ENCODE measurements at places on chromosomes 1 and 21.

DNA sequence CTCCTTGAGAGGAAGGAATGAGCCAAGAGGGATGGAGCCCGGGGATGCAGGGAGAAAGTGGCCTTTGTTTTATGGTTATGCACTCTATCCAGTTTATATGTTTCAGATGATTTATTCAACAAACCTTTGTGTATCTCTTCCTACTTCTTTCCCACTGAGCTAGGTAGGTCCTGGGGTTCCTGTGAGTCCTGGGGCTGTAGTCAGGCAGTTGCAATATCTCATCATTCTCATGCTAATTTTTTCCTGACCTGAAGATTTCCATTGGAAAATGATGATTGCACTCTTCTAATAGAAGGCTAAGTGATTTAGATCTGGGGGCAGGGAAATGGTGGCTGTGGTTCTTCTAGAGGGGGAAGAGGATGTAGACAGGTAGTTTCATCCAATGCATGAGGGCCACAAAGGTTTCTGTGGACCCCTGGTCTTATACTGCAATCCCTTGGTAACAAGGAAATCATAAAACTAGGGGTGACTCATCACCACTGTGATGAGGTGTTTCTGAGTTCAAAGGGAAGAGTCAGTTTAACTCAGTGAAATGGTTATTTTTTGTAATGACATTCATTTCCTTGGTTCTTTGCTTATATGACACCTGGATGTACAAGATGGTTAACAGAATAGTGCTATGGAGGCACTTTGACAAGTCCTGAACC lies 20.2 kb downstream of the B3GALT5 start:
- no peak for DNase-seq

GRCh38 chr1:22452481-22452957 lies 868 bp downstream of the ZBTB40 start:
- no peak for DNase-seq

DNA sequence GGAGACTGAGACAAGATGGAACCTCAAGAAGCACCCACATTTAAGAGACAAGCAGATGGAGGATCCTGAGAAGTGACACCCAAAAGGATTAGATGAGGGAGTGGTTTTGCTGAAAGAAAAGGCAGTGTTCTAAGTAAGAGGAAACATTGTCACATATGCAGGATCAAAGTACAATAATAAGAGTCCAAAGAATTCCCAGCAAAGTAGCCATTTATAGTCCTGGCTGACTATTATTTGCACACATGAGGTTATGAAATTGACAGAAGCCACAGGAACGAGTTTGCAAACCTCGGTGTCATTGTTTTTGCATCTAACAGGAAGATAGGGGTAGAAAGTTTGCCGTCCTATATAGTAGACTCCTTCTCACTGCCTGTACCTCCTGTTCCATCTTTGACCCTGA lies 41.3 kb downstream of the CHRM3 start:
- DNase-seq, result no peak

DNA sequence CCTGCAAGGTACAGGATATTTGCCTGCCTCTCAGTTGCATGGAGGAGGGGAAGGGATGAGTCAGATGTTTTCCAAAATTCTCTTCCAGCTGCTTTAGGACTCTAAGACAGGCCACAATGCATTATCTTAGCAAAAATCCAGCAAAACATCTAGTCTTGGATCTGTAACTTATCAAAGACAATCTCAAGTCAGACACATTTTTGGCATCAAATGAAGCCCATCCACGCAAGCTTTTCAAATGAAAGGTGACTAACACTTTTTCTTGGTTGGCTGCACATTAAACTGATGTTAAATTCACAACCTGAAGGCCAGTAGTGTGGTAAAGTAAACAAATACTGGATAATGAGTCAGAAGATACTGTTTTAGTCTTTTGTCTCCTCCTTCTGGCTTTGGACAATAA lies 21.3 kb downstream of the FAM78B start:
- DNase-seq, result no peak

GRCh38 chr1:119093721-119094120 lies 46.7 kb downstream of the WARS2 start:
- no peak for DNase-seq

DNA sequence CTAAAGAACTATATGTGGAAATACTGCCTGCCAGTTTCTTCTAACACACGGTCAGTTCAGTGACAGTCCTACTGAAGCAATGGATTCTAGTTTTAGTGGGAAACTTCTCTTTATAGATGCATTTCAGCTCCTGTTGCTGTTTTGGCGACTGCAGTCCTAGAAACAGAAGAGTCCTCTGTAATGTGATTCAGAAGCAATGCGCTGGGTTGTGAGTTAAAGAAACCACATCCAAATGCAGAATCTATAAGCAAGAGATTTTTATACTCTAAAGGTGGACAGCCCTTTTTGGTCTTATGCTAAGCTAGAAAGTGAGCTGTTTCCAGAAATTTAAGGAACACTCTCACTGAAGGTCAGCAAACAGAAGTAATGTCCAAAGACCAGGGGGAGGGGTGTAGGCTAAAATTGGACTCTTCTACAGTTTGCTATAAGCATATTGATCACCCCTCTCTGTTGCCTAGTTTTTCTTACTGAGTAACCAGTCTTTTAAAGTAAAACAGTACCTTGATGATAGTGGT lies 30.8 kb downstream of the DUSP10 start:
- no peak for DNase-seq

DNA sequence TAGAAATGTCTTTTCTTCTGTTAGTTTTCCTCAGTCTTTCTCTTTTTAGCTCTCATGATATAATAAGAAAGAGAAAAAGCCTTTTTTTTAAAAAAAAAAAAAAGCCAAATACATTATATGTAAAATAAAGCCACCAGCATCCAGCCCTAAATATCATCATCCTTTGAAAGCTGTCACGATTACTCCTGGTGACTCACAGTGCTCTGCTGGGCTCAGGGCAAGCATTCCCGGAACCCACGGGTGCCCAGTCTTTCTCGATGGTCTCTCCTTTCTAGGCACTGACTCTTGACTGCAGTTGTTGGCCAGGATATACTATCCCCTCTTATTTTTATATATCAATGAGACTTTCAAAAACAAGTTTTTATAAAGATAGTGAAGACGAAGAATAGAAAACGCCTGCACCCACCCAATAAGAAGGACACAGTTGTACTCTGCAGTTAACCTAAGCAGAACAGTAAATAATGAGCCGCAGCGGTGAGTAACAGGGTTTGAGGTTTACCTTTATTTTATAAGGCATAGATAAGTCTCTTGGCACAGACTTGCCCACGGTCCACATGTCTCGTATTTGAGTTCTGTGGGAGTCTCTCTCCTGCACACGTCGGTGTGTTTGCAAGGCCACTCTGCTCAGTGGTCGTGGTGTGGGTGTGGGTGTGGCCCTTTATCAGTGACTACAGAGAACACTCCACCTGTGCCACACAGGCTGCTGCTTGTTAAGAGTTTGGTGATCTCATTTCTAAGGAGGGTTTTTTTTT lies 15.7 kb upstream of the MX2 start:
- DNase-seq, result no peak

DNA sequence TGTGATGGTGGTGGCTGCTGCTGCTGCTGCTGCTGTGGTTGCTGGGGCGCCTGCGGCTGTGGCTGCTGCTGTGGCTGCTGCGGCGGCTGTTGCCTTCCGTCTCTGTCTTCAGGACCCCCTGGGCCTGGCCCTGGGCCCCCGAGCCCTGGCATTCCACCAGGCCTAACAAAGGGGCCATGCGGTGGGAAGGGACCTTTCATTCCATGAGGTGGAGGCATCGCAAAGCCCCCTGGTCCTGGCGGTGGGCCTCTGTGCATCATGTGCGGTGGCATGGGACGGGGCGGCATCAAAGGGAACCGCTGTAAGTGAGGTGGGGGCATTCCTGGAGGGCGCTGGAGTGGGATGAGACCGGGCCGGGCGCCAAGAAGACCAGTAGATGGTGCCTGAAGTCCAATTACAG lies 12.4 kb downstream of the SOD1 start:
- no peak for DNase-seq

GRCh38 chr1:15956150-15956549 lies 19.8 kb downstream of the ZBTB17 start:
- DNase-seq, result no peak

DNA sequence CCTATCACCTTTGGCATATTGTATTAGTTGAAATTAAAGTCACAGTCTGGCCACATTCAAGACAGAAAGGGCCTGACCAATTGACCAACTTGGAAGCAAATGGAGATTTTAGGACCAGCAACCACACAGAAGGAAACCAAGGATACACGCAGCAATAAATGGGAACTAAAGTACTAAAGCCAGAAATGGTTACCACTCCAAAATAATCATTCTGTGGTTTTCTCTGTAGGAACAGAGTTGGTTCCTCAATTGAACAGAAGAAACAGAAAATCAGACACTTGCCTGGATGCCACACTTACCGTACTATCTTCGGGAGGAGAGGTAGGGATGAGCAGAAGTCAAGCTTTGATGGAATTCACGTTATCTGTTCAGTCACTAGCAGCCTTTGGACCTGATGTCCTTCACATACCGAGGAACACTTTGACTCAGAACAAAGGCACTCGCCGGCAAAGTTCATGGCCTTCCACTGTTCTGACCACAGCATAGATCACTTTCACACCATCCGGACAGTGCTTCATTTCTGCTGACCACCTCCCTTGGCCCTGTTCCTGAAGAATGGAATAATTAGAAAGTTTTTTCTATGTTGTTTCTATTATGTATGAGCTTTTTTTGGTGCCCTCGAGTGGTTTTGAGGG lies 96.9 kb downstream of the LPAR3 start:
- no peak for DNase-seq

GRCh38 chr1:168086438-168086837 lies 50.3 kb downstream of the GPR161 start:
- DNase-seq, result no peak

- no peak for DNase-seq
These were observed 388.5 kb upstream of the C1orf87 start for GRCh38 chr1:60461925-60462595.

DNA sequence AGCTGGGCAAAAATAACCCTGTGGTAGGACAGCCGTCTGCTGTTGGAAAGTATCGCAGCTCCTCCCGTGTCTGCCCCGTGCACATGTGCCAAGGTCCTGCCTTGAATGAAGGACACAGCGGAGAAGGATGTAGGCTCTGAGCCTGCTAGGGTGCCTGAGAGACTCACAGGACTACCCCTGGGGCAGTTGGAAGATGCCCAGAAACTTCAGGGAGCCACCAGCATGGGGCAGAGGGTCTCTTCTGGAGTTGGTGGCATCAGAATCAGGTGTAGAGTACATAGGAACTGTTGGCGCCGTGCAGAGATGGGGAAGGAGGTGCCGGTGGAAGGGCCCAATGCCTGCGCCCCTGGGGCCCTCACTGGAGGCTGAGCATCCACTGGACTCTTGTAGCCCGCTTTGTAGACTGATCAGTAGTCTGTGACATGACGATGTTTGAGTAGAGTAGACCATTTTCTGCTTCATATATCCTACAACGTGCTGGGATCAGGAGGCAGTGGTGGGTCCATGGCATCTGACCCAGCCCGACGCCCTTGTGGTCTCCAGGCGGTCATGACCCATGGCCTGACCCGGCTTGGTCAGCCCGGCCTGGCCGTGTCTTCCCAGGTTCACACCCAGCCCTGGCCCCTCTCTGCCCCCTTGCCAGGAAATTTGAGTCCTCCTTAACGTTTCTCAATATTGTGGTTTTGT lies 5.3 kb upstream of the C1orf174 start:
- DNase-seq, result no peak

DNA sequence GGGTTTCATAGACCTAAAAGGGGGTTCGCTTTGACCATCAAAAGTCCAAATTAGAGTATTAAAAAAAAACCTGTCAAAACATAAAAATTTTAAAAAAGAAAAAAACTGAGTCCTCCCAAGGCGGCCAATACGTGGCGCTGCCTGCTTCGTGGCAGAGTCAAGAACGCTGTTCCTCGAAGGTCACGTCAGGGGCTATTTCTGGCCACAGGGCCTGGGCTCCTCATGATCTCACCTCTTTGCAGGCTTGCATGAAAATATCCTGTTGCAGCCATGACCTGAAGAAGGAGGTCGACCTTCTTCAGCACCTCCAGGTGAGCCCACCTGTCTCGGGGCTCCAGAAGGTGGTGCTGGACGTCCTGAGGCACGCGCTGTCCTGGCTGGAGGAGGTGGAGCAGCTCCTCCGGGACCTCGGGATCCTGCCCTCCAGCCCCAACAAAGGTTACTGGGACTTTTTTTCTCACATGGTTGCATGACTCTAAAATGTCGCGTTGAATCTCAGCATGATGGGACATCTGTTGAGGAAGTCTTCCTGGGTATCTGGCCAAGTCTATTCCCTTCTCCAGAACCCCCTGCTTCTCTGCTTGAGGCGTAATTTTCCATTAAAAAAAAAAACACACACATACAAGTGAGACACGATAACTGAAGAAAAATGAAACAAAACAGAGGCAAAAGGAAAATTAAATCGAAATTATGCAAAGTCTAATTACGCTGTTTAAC lies 80.4 kb upstream of the EFHD2 start:
- DNase-seq, result no peak

DNA sequence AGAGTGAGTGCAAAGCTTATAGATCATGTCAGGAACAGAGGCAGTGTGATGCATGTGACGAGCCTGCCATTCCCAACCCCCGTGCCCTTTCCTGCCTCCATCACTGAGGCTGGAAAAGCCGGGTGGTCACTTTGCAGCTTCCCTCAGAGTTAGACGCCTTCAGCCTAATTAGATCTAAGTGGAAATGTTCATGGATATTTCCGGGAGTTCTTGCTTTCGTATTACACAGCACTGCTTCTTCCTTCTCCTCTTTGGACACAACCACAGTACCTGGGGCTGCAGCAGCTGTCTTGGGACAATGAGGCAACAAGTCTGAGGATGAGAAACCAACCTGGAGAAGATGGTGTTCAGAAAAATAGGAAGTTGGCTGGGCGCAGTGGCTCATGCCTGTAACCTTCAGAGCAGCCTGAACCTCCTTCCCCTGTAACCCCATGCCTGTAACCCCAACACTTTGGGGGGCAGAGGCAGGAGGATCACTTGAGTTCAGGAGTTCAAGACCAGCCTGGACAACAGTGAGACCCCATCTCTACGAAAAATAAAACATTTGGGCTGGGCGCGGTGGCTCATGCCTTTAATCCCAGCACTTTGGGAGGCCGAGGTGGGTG lies 24.5 kb downstream of the SERINC2 start:
- no peak for DNase-seq

DNA sequence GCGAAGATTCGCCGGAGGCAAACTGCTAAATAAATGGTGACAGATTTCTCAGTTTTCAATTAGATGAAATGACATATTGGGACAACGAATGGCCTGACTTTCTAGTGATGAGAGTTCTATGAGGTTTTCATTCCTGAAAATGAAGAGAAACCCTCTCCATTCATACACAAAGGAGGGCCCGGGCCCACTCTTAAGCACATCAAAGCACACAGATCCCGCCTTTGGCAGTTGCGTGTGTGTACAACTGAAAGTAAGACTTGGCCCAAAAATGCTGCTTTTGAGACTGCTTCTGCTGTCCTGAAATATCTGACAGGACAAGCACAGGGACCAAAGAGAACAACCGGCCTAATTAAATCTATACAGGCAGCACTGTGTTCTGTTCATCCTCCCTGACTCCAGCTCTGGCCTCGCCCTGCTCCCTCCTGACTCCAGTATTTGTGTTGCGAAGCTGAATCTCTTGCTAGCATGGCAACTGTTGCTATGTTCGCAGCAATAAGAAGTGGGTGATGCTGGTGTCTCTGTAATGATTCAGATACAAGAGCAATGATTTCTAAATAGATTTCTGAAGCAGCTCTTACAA lies 7.4 kb downstream of the LRRC53 start:
- no peak for DNase-seq

GRCh38 chr21:23695443-23695842 lies 1911.8 kb downstream of the MRPL39 start:
- DNase-seq, result no peak

GRCh38 chr1:236869911-236870310 lies 74.8 kb downstream of the MTR start:
- DNase-seq, result no peak
